ENCODE measurements at places on chromosomes 16 and 17.

GRCh38 chr17:79020631-79021301, 3.2 kb upstream of the C1QTNF1 start:
- no peak for DNase-seq

DNA sequence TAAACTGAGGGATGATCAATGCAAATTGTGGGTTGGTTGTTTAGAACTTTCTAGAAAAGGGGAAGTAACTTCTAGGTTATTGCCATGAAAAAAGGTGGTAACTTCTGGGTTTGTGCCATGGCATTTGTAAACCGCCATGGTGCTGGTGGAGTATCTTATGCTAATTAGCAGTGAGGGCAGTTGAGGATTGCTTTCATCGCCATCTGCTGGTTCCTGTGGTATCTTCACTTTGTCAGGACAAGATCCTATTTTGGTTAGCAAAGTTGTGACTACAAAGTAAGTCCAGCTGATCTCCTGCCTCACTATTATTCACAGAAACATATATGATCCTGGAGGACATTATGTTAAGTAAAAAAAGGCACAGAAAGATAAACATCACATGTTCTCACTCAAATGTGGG, 1332.3 kb downstream of the CDH11 start:
- no peak for DNase-seq

DNA sequence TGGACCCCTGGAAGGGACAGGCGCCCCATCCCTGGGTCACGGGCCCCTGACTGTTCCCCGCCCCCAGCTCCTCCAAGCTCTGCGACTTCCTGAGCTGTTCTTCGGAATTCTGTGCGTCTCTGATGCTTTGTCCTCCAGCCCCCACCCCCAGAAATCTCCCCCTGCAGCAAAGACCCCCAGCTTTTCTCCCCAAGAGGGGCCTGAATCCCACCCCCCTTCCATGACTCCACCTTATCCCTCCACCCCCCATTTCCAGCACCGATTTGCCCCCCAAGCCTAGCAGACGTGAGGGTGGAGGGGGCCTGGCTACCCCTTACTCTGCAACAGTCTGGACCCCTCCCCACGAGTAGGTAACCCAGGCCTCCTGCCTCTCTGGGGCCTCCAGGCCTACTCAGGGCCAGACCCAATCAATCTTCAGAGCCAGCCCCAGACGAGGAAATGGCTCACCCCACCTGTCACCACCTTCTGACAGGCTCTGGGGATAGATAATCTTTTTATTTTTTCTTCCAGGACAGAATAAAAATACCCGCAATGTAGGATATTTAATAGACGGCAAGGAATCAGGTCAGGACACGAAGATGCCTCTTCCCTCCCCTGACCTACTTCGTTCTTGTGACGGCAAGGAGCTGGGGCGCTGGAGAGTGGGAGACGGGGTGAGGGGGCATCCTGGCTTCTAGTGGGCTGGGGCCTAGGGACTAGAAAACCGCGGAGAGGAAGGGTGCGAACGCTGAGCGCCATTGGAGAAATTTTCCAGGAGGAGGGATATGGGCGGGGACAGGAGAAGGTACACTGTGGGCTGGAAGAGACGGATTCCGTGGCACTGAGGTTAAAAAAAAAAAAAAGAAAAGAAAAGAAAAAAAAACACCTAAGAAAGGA, 744 bp upstream of the PLXDC1 start:
- no peak for DNase-seq

DNA sequence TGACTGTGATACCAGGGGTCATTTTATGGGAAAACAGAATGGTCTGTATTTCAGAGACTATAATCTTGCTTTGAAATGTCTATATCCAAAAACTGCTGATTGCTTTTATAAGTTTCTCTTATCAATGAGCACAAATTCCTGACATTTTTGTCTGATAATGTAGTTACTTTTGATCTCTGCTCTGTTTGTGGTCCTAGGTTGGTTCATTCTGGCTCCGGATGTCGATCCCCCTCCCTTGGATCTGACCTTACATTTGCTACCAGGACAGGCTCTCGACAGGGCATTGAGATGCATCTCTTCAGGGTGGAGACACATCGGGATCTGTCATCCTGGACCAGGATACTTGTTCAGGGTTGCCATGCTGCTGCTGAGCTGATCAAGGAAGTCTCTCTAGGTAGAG, 27.3 kb upstream of the VPS4A start:
- DNase-seq = no peak

DNA sequence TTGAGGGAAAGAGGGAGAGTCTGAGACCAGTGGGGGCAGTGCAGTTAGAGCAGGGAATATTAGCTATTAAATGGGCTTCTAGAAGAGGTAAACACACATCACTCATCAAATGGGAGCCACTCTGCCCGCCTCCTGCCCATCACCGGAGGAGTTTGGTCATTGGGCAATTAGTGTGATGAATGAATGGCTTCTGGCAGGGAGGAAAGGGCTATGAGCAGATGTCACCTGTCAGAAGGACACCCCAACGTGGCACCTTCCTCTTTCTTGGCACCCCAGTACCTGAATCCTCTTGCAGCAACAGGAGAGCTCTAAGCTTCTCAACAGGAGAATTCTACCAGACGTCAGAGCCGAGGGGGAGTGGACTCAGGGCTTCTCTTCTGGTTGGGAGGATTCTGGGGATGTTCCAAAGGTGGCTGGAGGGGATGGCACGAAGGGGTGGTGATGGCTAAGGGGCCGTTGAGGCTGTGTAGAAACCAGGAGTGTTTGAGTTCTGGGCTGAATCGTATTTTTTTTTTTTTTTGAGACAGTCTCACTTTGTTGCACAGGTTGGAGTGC, 11.0 kb downstream of the C1QTNF1 start:
- no peak for DNase-seq
